ENCODE measurements at places on chromosomes 5 and 9. TPM values are rescaled to one million over a fixed set of nuclear protein-coding genes. Genes with fewer than 3 reads are reported as not detected.

Gene ITGA1
- total RNA-seq, result 94.0 TPM

Gene PLPPR1
- 0.41 TPM for total RNA-seq

Gene SLCO6A1
- not detected for total RNA-seq

Gene NPR3
- total RNA-seq, result 7.6 TPM

Gene CCDC192
- total RNA-seq, result not detected

Gene NFX1
- 52.9 TPM for total RNA-seq

Gene PLGRKT
- 16.9 TPM for total RNA-seq

Gene TXN
- total RNA-seq, result 120 TPM

Gene TEX48
- total RNA-seq, result not detected

Gene RGS14
- 12.5 TPM for total RNA-seq

Gene NMUR2
- not detected for total RNA-seq

Gene NR5A1
- not detected for total RNA-seq

Gene MED7
- total RNA-seq, result 10.6 TPM

Gene B4GALT1
- 36.0 TPM for total RNA-seq

Gene ZBTB6
- 11.5 TPM for total RNA-seq

Data from uterus (tissue), 4 donors.